ENCODE measurements at places on chromosomes 2 and 18. TPM values are rescaled to one million over a fixed set of nuclear protein-coding genes. Genes with fewer than 3 reads are reported as not detected.

ADD2 gene
- 2.9 TPM for total RNA-seq

SLC30A3 gene
- total RNA-seq = 0.31 TPM

DNA sequence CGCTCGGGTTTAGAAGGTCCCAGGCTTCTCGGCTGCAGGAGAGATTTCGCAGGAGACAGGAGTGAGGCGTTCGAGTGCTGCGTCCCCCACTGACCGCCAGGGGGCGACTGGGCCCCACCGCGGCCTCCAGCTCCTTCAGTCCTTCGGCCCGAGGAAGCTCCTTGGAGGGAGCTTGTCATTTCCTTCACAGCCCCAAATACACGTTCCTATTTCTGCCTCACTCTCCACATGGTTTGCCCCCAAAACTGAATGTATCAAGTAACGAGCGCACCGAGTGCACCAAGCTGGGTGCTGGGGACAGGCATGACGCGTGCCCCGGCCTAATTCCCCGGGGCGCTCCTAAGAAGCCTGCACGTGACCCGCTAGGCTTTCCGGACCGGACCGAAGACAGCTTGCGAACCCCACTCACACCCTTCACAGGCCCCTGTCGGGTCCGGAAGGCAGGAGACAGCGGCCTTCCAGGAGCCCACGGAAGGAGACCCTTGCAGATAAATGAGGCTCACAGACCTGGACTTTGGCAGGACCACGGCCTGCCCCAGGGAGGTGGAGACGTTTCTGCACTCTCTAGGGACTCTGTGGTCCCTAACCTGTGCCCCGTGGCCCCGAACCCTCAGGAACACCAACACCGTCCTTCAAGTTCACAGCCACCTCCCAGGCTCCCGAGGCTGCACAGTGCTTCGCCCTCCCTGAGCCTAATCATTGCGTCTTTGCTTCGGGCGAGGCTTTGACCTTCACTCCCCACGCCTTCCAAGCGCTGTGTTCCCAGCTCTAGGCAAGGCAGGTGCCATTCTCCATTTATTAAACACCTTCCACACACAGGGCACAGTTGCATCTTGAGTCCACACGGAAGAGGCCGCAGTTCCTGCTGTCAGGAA, 13.0 kb upstream of the FAHD2A start:
- no peaks in the 10 kb centered on the region for H3K4me1 ChIP-seq
- no peaks in the 10 kb centered on the region for H3K27me3 ChIP-seq
- H3K4me3 ChIP-seq = no peak overlapping the region
- no peaks in the 10 kb centered on the region for H3K36me3 ChIP-seq

POLE4 gene
- total RNA-seq = 54.3 TPM

SPDYA gene
- total RNA-seq = 1.6 TPM

GRCh38 chr2:69517410-69517809, 80.2 kb upstream of the NFU1 start:
- H3K4me1 ChIP-seq = no peaks in the 10 kb centered on the region
- no peaks in the 10 kb centered on the region for H3K27me3 ChIP-seq

DNA sequence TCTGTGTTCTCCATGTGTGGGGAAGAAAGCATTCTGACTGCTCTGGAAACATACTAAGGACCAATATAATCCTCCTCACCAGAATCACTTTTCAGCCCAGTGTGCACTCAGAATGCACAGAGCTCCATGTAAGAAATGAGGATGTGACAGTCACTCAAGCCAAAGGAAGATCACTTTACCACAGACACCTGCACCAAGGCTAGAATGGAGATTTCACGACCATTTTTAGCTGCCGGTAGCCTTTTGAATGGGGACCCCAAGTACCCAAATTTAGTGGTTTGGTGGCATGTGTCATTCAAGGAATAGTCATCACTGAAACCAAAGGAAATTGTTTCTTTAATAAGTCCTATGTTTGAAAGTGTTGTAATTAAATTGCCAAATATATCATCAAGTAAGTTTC, 613.2 kb upstream of the ACVR2A start:
- DNase-seq = no peak
- H3K36me3 ChIP-seq = no peaks in the 10 kb centered on the region
- no peak overlapping the region for H3K4me3 ChIP-seq
- no peak overlapping the region for H3K27ac ChIP-seq
- no peaks in the 10 kb centered on the region for H3K27me3 ChIP-seq

HOXD9 gene
- total RNA-seq = 36.5 TPM

DNA sequence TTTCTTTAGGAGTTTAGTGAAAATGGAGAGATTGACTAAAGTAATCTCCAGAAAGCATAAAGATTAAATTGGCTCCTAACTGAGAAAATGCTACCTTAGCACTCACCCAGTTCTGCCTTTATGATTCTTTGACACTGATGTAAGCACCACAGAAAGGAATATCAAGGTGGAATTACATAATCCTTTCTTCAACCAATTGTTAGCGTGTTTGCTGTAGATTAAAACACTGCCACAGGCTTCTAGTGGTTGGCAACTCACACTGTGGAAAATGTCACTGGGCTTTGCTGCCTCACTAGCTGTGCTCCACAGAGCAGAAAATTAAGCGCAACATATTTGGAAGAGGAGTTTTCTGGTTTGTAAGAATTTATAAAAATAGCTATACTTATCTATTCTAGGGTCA, 104.1 kb downstream of the DLGAP1 start:
- no peaks in the 10 kb centered on the region for H3K36me3 ChIP-seq
- no peak for DNase-seq
- no peaks in the 10 kb centered on the region for H3K27me3 ChIP-seq
- no peaks in the 10 kb centered on the region for H3K4me1 ChIP-seq
- no peak overlapping the region for H3K27ac ChIP-seq
- H3K4me3 ChIP-seq = no peak overlapping the region

DNA sequence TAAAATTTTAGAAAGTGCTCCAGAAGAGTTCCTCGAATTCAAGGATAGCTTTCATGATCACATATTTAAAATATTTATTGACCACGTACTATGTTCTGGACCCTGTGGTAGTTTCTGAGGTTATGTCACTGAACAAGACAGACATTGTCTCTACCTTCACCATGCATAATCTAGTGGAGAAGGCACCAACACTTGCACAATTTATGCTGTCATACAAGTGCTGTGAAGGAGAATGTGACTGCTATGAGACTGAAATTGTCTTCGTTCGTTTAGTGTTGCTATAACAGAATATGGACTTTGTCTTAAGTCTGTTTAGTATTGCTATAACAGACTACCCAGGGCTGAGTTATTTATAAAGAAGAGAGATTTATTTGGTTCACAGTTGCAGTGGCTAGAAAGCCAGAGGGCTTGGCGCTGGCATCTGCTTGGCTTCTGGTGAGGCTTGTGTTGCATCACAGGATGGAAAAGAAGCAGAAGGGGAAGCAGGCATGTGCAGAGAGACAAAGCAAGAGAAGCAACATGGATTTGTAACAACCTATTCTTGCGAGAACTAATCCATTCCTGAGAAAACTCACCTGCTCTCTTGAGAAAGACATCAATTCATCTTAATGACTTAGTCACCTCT, 50.0 kb upstream of the RFX8 start:
- H3K4me1 ChIP-seq = no peaks in the 10 kb centered on the region
- no peaks in the 10 kb centered on the region for H3K36me3 ChIP-seq
- H3K27me3 ChIP-seq = no peaks in the 10 kb centered on the region
- H3K4me3 ChIP-seq = no peak overlapping the region

ZBTB7C gene
- total RNA-seq = 13.8 TPM

GRCh38 chr2:232511336-232511890, 8.8 kb upstream of the PRSS56 start:
- H3K27me3 ChIP-seq = no peaks in the 10 kb centered on the region
- H3K4me3 ChIP-seq = no peak overlapping the region
- no peak overlapping the region for H3K27ac ChIP-seq

ABI2 gene
- 66.6 TPM for total RNA-seq

- H3K4me3 ChIP-seq = no peak overlapping the region
- H3K36me3 ChIP-seq = no peaks in the 10 kb centered on the region
- H3K27me3 ChIP-seq = no peaks in the 10 kb centered on the region
- no peak overlapping the region for H3K27ac ChIP-seq
These were observed 23.5 kb downstream of the STEAP3 start for GRCh38 chr2:119246884-119247843.
